Ascending aorta (tissue), 2 donors: ENCODE measurements at places on chromosomes 1 and 21.

- H3K27ac ChIP-seq: no peak overlapping the region
- no peaks in the 10 kb centered on the region for H3K36me3 ChIP-seq
- DNase-seq: no peak
- no peaks in the 10 kb centered on the region for H3K27me3 ChIP-seq
Measured at GRCh38 chr1:23673086-23673813, 18.4 kb upstream of the RPL11 start.

GRCh38 chr1:176068901-176069300 lies 138.2 kb downstream of the COP1 start:
- H3K4me3 ChIP-seq: no peak overlapping the region
- no peak overlapping the region for H3K27ac ChIP-seq
- H3K36me3 ChIP-seq: no peaks in the 10 kb centered on the region
- no peaks in the 10 kb centered on the region for H3K4me1 ChIP-seq
- H3K27me3 ChIP-seq: no peaks in the 10 kb centered on the region

GRCh38 chr1:178752891-178753290 lies 27.8 kb downstream of the RALGPS2 start:
- H3K27me3 ChIP-seq: no peaks in the 10 kb centered on the region
- no peaks in the 10 kb centered on the region for H3K4me1 ChIP-seq
- no peaks in the 10 kb centered on the region for H3K36me3 ChIP-seq
- DNase-seq: no peak

DNA sequence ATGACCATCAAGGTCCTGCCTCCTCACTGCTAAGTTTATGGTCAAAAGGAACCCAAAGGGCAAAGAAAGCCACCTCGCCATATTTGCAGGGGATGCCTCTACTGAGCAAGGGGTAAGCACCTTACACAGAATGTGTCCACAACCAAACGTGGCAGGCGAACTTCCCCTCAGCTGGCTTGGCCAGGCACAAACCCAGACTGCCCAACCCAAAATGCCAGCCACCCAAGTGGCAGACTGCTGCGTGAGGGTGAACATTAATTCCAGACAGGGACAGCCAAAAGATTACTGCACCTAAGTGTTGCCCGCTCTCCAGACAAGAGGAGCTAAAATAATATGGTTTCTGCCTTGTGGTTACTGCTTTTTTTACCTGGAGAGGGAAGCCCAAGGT lies 16.0 kb downstream of the ZNF697 start:
- H3K27ac ChIP-seq: peak overlapping the region; percentile 84
- H3K27me3 ChIP-seq: no peaks in the 10 kb centered on the region
- H3K4me1 ChIP-seq: peaks cover 13% of the 10 kb centered on the region
- no peak for DNase-seq

DNA sequence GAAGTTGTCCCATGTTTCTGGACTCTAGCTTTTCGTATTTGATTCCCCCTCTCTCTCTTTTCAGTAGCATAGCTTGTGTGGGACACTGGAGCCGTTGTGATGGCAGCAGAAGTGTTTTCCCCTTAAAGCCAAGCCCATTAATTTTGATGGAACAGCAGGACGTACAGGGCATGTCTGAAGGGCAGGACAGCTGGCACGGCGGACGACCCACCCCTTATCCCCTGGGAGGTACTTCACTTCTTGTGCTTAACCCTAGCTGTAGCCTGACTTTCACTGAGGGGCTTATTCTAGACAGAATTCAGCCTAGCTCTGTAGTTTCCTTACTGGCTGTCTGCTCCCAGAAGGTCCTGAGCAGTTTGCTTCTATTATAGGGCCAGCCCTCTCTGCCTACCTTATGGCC lies 8.6 kb upstream of the PPFIA4 start:
- DNase-seq: no peak
- no peak overlapping the region for H3K4me3 ChIP-seq
- no peaks in the 10 kb centered on the region for H3K4me1 ChIP-seq
- H3K36me3 ChIP-seq: peaks cover 89% of the 10 kb centered on the region

GRCh38 chr1:51433972-51434510 lies 85.0 kb downstream of the EPS15 start:
- H3K27me3 ChIP-seq: no peaks in the 10 kb centered on the region
- H3K27ac ChIP-seq: no peak overlapping the region
- H3K4me1 ChIP-seq: no peaks in the 10 kb centered on the region
- no peak for DNase-seq

GRCh38 chr1:244713332-244713731 lies 60.4 kb downstream of the DESI2 start:
- H3K27me3 ChIP-seq: no peaks in the 10 kb centered on the region
- no peak overlapping the region for H3K27ac ChIP-seq
- H3K36me3 ChIP-seq: no peaks in the 10 kb centered on the region
- H3K4me3 ChIP-seq: no peak overlapping the region
- no peak for DNase-seq
- no peaks in the 10 kb centered on the region for H3K4me1 ChIP-seq

GRCh38 chr1:59016390-59016789 lies 232.5 kb upstream of the JUN start:
- H3K27me3 ChIP-seq: no peaks in the 10 kb centered on the region
- no peak for DNase-seq
- no peak overlapping the region for H3K4me3 ChIP-seq

DNA sequence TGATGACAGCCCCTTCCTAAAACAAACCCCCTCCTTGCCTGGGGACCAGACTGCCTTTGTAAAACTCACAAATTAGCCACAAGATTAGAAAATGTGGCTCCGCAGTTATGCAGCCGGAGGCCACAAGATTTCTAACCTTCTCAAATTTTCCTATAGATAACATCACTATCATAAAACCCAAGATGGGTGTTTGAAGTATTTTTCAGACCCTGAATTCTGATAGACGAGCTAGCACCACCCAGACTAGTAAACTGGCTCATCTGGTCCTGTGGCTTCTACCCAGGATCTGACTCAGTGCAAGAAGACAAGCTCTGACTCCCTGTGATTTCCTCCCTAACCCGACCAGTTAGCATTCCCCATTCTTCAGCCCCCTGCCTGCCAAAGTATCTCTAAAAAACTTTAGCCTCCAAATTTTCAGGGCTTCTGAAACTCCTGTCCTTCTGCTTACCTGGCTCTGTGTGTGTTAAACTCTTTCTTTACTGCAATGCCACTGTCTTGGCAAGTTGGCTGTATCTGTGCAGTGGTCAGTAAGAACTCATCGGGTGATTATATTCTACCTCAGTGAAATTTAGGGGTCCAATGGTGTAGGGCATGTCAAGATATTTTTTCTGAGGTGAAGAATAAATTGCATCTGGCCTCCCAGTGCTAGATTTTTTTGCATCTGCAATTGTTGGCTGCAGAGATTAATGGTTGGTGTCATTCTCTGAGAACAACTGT lies 102.1 kb downstream of the S1PR1 start:
- H3K4me1 ChIP-seq: no peaks in the 10 kb centered on the region
- no peaks in the 10 kb centered on the region for H3K27me3 ChIP-seq

DNA sequence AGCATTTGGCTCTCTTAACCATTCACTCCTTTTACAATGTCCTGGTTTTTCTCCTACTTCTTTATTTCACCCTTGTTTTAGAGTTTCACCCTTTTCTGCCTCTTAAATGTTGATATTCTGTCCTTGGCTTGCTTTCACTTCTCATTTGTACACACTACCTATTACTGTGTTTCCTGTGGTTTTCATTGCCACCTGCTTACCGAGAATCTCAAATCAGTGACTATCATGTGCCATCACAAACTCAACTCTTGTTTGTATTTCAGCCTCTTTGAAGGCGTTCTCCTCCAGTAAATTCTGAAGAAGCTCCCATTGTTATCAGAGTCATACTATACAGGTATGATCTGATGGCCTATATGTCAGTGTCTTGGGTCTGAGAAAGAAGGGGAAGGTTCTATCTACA lies 65.7 kb downstream of the NPHS2 start:
- no peak for DNase-seq
- no peaks in the 10 kb centered on the region for H3K36me3 ChIP-seq
- no peak overlapping the region for H3K4me3 ChIP-seq
- H3K27ac ChIP-seq: no peak overlapping the region

- no peaks in the 10 kb centered on the region for H3K36me3 ChIP-seq
- DNase-seq: no peak
- no peak overlapping the region for H3K27ac ChIP-seq
- no peaks in the 10 kb centered on the region for H3K4me1 ChIP-seq
- H3K27me3 ChIP-seq: no peaks in the 10 kb centered on the region
- no peak overlapping the region for H3K4me3 ChIP-seq
Measured at GRCh38 chr21:36743446-36743845, 44.5 kb downstream of the SIM2 start.

DNA sequence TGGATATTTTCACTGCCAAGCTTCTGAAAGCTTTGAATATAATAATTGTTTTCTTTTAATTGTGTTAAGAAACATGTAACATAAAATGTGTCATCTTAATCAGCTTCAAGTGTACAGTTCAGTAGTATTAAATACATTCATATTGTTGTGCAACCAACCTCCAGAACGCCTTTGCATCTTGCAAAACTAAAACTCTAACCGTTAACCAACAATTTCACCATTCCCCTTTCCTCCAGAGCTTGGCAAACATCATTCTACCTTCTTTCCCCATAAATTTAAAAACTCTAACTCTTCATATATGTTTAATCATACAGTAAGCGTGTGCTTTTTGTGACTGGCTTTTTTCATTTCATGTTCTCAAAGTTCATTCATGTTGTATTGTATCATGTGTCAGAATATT lies 2.1 kb downstream of the MNDA start:
- H3K27me3 ChIP-seq: no peaks in the 10 kb centered on the region
- no peak overlapping the region for H3K27ac ChIP-seq
- no peaks in the 10 kb centered on the region for H3K36me3 ChIP-seq
- no peak overlapping the region for H3K4me3 ChIP-seq
- DNase-seq: no peak

DNA sequence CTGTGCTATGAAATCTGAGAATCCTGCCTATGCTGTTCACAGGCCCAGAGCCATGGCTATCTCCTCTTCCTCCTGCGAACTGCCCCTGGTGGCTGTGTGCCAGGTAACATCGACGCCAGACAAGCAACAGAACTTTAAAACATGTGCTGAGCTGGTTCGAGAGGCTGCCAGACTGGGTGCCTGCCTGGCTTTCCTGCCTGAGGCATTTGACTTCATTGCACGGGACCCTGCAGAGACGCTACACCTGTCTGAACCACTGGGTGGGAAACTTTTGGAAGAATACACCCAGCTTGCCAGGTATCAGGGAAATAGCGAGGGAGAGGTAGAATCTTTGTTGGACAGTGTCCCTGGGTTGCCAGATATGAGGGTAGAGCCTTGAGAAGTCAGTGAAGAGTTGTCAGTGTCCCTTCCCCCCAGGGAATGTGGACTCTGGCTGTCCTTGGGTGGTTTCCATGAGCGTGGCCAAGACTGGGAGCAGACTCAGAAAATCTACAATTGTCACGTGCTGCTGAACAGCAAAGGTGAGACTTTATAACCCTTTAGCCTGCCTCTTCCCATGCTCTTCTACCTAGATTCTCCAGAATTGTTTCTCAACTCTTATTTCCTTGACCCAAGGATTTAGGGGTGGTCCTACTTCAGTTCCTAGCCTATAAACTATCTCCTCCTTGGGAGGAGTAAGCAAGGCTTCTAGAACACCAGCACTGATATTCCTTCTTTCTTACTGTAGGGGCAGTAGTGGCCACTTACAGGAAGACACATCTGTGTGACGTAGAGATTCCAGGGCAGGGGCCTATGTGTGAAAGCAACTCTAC lies 1.4 kb downstream of the NIT1 start:
- H3K27me3 ChIP-seq: no peaks in the 10 kb centered on the region
- H3K36me3 ChIP-seq: peaks cover 46% of the 10 kb centered on the region
- peak overlapping the region; percentile 98 for H3K4me3 ChIP-seq
- H3K27ac ChIP-seq: peak overlapping the region; percentile 98
- no peak for DNase-seq

DNA sequence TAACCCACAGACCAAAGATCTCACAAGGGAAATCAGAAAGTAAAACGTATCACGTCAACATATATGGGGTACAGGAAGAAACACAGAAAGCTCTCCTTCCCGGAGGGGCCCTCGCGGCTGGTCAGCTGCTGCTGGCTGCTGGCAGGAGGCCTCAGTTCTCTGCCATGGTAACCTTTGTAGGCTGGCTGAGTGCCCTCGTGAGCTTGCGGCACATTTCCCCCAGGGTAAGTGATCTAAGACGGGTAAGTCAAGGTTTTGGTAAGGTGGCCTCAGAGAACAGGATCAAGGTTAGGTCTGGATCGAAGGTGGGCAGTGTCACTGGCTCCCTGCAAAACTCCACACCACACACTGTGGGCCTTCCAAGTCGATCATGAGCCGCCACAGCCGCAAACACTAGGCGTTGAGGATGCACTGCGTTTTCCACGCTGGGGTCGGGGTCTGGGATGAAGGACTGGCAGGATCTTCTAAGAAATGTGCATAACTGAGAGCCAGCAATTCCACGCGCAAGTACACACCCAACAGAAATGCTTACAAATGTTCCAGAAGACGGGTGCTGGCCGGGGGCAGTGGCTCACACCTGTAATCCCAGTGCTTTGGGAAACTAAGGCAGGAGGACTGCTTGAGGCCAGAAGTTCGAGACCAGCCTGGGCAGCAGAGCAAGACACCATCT lies 33.9 kb downstream of the WDR4 start:
- no peak overlapping the region for H3K27ac ChIP-seq
- H3K4me1 ChIP-seq: peaks cover 4% of the 10 kb centered on the region
- no peak overlapping the region for H3K4me3 ChIP-seq
- no peak for DNase-seq
- no peaks in the 10 kb centered on the region for H3K27me3 ChIP-seq

DNA sequence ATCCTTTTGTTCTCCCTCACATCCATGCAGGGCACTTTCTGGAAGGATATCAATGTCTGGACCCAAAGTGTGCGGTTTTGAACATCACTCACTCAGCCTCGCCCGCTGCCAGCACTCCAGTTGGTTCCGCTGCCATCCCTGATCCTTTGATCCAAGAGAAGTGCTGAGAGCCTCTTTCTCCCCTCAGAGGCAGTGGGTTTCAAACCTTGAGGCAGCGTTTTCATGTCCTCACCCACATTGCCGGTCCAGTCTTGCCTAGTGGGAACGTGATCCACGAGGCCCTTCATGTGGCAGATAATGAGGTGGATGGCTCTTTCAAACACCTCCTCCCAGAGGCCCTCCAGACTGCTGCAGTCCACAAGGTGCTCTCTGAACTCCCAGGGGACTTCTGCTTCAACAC lies 122.2 kb downstream of the ACTL8 start:
- H3K27ac ChIP-seq: no peak overlapping the region
- no peak for DNase-seq
- no peaks in the 10 kb centered on the region for H3K4me1 ChIP-seq
- no peaks in the 10 kb centered on the region for H3K36me3 ChIP-seq

DNA sequence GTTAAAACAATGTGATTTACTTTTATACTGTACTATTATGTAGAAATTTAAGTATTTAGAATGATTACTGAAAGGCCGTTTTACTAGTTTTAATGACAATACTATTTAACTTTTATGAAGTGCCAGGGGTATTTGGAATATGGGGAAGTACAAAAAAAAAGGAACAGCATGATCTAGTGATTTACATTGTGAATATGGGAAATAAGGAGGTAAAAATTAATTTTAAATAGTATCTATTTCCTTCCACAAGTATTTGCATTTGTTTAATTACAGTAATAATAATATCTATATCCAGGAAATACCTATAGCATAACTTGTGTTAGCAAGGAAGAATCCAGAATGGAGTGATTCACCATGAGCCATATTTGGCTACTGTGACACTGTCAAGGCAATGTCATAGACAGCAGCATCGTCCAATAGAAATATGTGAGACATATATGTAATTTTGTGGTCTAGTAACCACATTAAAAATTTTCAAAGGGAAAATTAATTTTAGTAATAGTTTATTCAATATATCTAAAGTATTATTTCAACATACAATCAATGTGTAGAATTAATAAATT lies 22.0 kb downstream of the CNST start:
- peaks cover 5% of the 10 kb centered on the region for H3K36me3 ChIP-seq
- DNase-seq: no peak
- H3K27me3 ChIP-seq: no peaks in the 10 kb centered on the region
- H3K4me1 ChIP-seq: peaks cover 24% of the 10 kb centered on the region
